ENCODE measurements at places on chromosomes 3 and 15. TPM values are rescaled to one million over a fixed set of nuclear protein-coding genes. Genes with fewer than 3 reads are reported as not detected.

The ABHD10 gene
- total RNA-seq = 49.4 TPM

The FAM43A gene
- 19.9 TPM for total RNA-seq

The CCR5 gene
- total RNA-seq = 0.41 TPM

The PLA2G4E gene
- 1.9 TPM for total RNA-seq

The PTX3 gene
- 3.5 TPM for total RNA-seq

The RASGRP1 gene
- 2.1 TPM for total RNA-seq

The CSPG5 gene
- total RNA-seq = 1.4 TPM

The LMCD1 gene
- total RNA-seq = 321 TPM

The ADAMTSL3 gene
- total RNA-seq = 29.2 TPM

The ZNF501 gene
- 10.6 TPM for total RNA-seq

The LRTM1 gene
- 84.2 TPM for total RNA-seq

The OR5K1 gene
- total RNA-seq = not detected

The PPP1R14D gene
- total RNA-seq = not detected

The CDC25A gene
- 4.8 TPM for total RNA-seq

The ALS2CL gene
- total RNA-seq = 39.8 TPM

The TEX9 gene
- 4.3 TPM for total RNA-seq

The COL7A1 gene
- total RNA-seq = 54.8 TPM

The CACNA2D2 gene
- 4.3 TPM for total RNA-seq

The LTK gene
- 1.6 TPM for total RNA-seq

The MOBP gene
- total RNA-seq = not detected

The SRP14 gene
- 180 TPM for total RNA-seq

The TRH gene
- total RNA-seq = 0.62 TPM

The EPHB3 gene
- 33.7 TPM for total RNA-seq

The PXYLP1 gene
- total RNA-seq = 20.7 TPM

The TBC1D2B gene
- total RNA-seq = 50.7 TPM

The ITGA11 gene
- 6.3 TPM for total RNA-seq

The THSD4 gene
- total RNA-seq = 43.2 TPM

The TUBGCP5 gene
- total RNA-seq = 34.8 TPM

The SLC7A14 gene
- 0.10 TPM for total RNA-seq

The PLA1A gene
- total RNA-seq = 0.31 TPM

The CLDN16 gene
- not detected for total RNA-seq

The LRRN1 gene
- total RNA-seq = 48.5 TPM

The PRRT3 gene
- 1.4 TPM for total RNA-seq

The TMC3 gene
- not detected for total RNA-seq
